AG08395 (cell line): ENCODE measurements at places on chromosomes 4 and X.

- DNase-seq: no peak
These were observed 89.0 kb upstream of the BMPR1B start for GRCh38 chr4:94668724-94669123.

- no peak for DNase-seq
These were observed 644.4 kb downstream of the STPG2 start for GRCh38 chr4:97498875-97499274.

GRCh38 chr4:21415728-21416127 lies 532.8 kb downstream of the KCNIP4 start:
- DNase-seq: no peak

DNA sequence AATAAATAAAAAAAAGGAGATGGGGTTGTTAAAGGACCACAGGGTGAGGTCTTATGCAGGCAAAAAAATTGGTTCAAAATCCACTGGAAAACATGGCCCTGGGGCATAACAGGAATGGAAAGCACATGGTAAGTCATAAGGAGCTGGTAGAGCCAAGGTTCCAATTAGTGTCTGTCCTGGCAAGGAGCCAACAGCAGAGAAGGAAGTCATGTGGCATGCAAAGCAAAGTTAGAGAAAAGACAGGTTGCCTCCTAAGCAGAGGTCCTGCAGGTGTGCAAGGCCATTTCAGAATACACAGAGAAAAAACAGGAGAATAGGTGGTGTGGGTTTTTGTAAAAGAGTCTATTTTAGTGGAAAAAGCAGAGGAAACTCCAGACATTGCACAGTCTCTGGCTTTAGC lies 1881.7 kb downstream of the ARAP2 start:
- no peak for DNase-seq

DNA sequence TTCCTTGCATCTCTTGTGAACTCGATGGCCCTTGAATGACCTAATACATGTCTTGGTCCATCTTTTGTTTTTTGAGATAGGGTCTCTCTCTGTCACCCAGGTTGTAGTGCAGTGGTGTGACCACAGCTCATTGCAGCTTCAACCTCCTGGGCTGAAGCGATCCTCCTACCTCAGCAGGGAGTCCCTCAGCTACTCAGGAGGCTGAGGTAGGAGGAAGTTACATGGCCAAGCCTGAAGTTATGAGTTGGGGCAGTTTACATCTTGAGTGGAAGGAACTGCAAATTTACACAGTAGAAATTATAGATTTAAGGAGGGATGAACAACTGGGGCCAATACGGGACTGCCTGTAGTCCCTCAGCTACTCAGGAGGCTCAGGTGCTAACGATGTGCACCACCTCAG lies 97.2 kb upstream of the METTL14 start:
- DNase-seq: no peak

- DNase-seq: no peak
These were observed 194.5 kb upstream of the EDA2R start for GRCh38 chrX:66833426-66833825.

- DNase-seq: no peak
These were observed 172.9 kb downstream of the PRDM5 start for GRCh38 chr4:120749445-120750151.

DNA sequence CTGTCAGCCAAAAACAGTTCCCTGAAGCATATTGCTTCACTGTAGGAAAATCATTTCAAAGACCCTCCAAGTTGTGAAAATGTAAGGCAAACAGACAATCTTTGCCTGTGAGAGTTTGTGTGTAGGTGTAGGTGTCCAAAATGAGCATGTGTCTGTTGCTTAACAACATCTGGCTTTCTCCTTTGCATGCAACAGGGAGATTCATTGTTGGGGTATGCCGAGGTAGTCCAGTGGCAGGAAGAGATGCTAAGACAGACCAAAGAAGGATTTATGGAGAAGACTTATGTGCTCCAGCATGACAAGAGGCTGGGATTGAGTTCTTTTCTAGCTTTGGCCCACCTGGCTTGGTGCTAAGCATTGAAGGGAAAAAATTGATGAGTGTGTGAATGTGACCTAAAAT lies 29.8 kb upstream of the SMAD1 start:
- DNase-seq: no peak

- no peak for DNase-seq
These were observed 205.1 kb downstream of the AWAT2 start for GRCh38 chrX:69844636-69845035.

DNA sequence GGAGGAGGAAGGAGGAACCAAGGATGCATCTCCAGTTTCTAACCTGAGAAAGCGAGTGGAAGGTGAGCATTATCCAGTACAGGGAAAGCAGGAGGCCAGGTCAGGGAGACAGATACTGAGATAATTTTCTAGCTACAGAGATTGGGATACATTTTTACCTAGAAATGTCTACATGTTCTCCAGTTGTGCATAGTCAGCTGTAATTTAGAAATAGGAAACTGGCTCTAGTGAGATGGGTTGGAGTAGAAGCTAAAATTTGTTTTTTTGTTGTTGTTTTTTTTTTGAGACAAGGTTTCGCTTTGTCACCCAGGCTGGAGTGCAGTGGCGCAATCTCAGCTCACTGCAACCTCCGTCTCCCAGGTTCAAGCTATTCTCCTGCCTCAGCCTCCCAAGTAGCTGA lies 71.3 kb downstream of the FNIP2 start:
- DNase-seq: no peak
